LoVo (cell line): ENCODE measurements at places on chromosomes 7 and 10.
A peak's percentile ranks its signal among the peaks of the same experiment; 100 is the strongest.

DNA sequence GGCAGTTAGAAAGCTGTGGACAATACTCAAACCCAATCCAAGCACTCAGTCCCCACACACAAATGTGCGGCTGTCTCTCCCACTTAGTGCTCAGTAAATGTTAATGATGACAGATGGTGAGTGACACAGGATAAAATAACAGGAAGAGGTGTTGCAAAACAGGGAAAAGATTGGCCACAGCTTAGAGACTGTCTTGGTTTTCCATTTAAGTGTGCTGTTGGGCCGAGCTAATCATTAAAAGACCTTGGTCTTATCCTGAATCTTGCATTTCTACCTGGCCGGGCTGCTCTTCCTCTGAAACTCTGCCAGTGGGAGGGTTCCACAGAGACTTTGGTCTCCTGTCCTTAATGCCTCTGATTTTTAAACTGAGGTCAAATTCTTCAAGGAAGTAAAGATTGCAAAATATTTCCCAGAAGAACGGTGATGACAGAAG, 113.1 kb upstream of the RNF32 start:
- DNase-seq: peak; percentile 20

GRCh38 chr7:127252778-127253280, at the start of gene GRM8:
Gene GRM8, minus strand, starts transcription at chr7:127252941.
- peak; percentile 45 for DNase-seq

- DNase-seq: peak; percentile 18
Measured at GRCh38 chr7:120743128-120743527, 114.8 kb downstream of the TSPAN12 start.

DNA sequence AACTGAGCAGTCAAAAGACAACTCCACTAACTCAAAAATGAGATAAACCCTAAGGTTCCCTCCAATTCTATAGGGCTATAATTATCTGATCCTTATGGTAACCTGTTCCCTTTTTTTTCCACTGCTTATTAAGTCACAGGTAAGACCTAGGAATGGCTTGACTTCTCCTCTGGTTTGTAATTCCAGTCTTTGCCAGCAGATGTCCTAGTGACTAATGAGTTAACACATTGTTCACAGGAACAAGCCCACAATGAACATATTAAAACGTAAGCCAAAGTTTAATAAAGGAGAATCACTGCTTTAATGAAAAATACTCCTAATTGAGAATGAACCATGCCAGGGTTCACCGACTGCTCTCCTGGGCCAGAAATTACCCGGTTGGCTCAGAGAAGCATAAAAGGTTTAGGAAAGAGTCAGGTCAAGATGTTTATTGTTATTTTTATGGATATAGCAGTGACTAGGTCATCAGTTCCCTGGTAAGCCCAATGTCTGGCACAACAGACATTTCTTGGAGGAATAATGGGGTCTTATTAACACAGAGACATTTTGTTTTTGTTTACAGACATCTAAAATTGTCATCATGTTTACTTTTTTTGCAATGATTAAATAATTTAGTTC, 120.1 kb downstream of the ELAPOR2 start:
- DNase-seq: peak; percentile 76

DNA sequence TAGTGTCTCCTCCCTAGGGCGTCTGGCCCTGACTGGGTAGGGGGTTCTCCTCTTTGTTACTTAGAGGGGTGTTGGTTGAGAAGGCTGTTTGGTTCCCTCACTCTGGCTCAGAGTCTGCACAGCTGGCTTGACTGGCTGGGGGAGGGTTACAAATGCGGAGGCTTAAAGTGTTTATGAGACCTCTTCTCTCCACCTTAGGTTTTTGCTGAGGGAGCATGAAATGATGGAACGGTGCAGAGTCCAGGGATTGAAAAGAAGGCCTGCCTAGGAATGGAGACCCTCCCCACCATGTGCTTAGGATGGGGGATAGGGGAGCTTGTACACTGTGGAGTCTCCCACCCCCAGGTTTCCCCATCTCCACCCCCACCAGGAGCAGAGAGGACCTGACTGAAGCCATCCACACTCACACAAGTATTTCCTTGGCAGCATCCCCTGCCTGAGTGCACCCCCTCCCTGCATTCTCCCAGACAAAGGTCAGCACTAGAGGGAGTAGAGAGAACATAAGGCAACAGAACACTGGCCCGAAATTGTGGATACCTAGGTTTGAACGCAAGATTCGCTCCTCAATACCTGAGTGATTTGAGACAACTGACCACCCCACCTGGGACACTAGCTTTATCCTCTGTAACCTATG, 1.7 kb upstream of the LDB1 start:
- no peak for DNase-seq

DNA sequence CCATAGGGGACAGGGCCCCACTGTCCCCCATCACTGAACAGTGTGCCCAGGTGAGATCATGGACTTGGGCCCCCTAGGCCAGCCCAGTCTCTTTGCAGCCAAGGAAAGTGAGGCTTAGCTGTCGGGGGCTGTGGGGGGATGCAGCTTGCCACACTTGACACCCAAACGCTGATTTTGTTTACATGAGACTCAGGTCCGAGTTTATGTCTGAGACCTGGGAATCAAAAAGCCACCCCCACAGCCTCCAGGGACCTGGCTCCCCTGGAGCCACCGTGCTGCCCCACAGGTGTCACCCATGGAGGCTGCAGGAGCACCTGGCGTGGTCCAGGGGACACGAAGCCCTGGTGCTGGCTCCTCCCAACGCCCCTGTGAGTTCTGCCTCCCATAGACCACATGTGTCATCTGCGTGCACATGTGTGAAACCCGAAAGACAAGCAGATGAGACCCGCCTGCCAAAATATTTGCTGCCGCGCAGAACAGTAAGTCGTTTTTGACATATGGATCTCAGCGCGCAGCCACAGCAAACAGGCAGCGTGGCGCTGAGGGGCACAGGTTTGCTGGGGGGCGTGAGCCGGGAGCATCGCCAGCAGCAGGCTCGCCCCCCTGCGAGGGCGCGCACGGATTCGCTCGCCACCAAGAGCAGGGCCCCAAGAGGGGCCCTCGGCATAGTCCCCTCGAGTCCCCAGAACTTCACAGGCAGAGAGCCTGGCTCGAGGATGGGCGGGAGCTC, 112.3 kb downstream of the LHPP start:
- DNase-seq: no peak

DNA sequence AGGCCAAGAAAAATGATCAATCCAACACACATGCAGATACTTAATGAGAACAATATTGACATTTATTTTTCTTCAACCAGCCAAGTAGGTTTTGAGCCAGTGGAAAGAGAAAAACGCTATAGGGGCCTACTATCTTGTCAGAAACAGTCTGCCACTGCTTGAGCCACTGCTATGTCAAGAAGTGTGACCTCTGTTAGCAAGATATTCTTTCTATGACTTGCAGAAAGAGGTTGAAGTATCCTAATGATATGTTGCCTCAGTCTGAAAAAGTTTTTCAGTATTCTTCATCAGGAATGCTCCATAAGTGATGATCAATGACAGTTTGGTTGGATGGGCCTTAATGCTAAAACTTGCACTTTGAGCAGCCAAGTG, 328.4 kb upstream of the KCND2 start:
- DNase-seq: no peak
